ENCODE measurements at places on chromosomes 2 and 18.

- no peak for DNase-seq
Measured at GRCh38 chr2:8193686-8194615, 487.9 kb upstream of the ID2 start.

DNA sequence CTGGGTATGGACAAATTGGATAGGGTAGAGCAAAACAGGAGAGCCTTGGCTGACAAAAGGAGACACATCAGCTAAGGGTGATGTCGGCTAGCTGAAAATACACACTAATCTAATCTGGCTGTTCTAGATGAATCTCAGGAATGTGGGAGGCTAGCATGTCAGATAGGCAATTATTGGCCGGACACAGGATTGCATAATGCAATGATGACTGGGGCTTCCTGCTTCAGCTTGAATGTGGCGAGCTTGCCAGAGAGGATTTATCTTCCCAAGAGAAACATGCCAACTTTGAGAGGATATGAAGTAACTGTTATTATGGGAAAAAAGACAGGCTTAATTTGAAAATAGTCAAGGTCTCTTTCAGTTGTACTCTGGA, 102.4 kb downstream of the TRIB2 start:
- no peak for DNase-seq

- DNase-seq, result no peak
Measured at GRCh38 chr18:3889121-3889520, 439.1 kb downstream of the TGIF1 start.

DNA sequence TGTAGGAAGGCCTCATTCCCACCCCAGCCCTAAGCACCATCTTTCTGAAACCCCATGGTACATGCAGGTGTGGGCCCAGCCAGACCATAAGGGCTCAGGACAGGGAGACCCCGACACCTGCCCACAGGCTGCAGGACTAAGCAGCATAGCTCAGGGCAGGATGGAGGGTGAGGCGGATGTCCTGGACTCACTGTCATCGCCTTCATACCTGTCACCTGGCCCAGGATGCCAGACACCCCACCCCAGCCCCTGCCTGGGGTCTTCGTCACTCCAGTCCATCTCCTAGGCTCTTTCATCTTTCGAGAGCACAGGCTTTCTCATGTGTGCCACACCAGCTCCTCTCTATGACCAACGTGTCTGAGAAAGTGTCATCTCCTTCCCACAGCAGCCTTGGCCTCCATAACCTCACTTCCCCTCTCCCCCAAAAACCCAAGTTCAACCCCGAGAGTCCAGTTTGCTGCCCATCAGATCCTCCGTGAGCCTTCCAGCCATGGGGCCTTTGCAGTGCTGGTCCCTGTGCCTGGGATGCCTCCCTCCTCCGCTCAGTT, 71.5 kb downstream of the EMX1 start:
- no peak for DNase-seq

DNA sequence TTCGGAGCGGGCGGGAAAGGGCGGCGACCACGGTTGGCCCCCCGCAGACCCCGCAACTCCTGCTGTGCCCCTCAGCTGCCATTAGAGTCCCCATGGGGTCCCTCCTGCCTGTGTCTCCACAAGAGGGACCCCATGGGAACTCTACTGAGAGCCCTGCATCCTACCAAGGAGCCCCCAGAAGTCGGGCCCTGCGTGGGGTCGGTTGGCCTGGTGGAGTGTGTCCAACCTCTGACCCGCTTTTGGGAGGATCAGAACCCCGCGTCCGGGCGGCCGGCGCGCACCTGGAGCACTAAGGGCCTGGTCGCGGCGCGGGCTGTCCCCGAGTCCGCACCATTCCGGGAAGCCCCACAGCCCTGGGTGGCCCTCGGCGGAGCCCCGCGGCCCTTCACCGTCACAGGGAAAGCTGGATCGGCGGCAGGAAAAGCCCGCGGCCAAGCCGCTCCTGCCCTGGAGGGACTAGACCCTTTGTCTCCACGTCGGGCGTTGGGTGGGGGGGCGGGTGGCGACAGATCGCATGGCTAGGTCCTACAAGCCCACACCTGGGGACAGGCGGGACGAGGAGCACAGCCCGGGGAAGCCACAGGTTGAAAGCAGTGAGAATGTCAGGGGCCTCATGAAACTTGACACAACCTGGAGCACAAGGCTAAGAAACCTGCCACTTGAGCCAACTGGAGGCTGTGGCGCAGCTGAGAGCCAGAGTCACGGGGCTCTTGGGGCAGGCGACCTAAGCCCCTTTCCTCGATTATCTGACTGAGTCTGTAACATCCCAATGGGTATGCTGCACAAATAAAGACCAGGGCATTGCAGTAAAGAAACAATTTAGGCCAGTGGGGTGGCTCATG, 11.2 kb upstream of the CXXC1 start:
- DNase-seq, result no peak

DNA sequence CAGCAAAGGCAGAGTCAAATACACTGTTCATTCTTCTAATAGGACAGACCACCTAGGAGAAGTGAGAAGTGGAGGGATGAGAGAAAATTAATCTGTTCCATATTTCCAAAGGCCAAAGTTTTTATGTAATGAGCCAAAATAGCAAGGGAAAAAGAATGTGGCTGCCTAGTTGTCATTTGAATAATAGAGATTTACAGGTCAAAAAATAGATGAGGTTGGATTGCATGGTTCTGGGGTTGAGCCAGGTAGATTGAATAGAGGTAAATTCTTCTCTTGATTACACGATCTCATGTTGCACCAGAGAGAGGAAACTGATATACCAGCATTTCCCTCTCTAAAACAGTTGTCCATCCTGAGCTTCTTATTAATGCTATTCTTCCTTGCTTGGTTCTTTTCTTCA, 325.8 kb downstream of the CCDC178 start:
- DNase-seq, result no peak

DNA sequence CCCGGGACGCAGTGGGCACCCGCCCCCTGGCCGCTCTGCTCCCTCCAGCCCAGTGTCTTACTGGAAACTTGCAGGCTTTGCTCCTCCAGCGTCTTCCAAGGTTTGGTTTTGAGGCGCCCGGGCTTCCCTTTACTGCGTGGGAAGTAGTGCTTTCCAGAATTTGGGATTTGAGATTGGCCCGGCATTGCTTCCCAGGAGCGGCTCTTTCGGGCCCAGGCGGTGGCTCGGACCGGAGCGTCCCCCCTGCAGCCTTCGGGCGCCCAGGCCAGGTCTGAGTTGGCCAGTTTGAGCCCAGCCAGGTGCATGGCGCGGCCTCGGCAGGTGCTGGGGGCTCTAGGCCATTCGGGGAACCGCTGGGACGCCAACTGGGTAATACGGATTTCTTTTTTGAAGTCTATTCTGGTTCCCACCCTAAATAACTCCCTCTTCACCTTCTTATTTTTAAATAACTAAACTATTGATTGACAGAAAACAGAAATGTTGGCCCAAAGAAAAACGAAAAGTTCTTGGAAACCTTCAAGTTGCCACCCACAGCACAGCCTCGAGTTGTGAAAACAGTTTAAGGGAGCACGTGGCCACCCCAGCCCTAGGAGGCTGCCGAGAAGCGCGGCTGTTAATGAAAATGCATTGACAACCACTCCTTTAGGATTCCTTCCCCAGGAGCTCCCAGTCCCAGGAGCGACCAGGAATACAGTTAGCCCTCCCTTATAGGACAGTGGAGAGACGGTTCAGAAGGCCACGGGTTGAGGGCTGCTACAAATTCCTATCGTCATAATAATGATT, 766 bp downstream of the SNTG2 start:
- no peak for DNase-seq

- DNase-seq, result no peak
Measured at GRCh38 chr18:36792634-36793283, 36.0 kb downstream of the TPGS2 start.

- no peak for DNase-seq
Measured at GRCh38 chr18:77079954-77080682, 52.5 kb downstream of the MBP start.

DNA sequence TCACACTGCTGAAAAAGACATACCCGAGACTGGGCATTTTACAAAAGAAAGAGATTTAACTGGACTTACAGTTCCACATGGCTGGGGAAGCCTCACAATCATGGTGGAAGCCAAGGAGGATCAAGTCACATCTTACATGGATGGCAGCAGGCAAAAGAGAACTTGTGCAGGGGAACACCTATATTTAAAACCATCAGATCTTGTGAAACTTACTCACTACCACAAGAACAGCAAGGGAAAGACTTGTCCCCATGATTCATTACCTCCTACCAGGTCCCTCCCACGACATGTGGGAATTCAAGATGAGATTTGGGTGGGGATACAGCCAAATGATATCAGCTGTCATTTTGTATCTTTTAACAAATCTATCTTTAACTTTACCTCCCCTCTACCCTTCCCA, 251.1 kb upstream of the RASGRP3 start:
- DNase-seq, result no peak

- no peak for DNase-seq
Measured at GRCh38 chr18:45449418-45450227, 165.7 kb upstream of the SLC14A2 start.

DNA sequence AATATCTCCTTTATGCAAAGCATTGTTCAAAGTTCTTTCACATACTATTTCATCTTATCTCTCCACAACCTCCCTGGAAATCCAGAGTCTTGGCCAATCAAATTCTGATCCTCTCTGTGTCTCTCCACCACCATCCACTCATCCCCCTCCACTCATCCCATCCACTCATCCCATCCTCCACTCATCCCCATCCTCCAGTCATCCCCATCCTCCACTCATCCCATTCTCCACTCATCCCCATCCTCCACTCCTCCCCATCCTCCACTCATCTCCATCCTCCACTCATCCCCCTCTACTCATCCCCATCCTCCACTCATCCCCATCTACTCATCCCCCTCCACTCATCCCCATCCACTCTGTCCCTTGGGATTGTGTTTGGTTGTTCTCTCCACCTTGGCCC, 101.1 kb downstream of the BCL2 start:
- DNase-seq, result no peak

DNA sequence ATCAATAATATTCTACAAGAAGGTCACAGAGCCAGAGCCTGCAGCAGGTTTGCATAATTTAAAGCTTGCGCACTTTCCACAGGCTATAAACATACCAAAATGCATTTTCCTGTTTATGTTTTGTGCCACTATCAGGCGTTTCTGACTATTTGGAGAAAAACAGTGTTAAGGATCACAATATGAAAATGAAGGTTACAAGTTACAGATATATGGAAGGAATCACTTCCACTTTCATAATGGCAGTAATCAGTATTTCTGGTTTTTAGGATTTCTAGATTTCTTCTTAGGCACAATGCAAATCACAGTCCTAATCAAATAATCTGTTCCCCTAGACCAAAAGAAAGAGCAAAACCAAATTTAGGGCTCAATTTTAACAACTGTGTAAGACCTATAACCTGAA, 279.5 kb downstream of the NBAS start:
- no peak for DNase-seq

GRCh38 chr2:120404274-120404673, 58.3 kb downstream of the INHBB start:
- no peak for DNase-seq

GRCh38 chr2:137321566-137321965, 556.2 kb downstream of the THSD7B start:
- no peak for DNase-seq

- no peak for DNase-seq
Measured at GRCh38 chr2:35963357-35963756, 392.2 kb upstream of the CRIM1 start.

GRCh38 chr2:133680343-133681049, 112.2 kb upstream of the NCKAP5 start:
- DNase-seq, result no peak

GRCh38 chr2:186614373-186614772, 24.5 kb downstream of the ITGAV start:
- no peak for DNase-seq

DNA sequence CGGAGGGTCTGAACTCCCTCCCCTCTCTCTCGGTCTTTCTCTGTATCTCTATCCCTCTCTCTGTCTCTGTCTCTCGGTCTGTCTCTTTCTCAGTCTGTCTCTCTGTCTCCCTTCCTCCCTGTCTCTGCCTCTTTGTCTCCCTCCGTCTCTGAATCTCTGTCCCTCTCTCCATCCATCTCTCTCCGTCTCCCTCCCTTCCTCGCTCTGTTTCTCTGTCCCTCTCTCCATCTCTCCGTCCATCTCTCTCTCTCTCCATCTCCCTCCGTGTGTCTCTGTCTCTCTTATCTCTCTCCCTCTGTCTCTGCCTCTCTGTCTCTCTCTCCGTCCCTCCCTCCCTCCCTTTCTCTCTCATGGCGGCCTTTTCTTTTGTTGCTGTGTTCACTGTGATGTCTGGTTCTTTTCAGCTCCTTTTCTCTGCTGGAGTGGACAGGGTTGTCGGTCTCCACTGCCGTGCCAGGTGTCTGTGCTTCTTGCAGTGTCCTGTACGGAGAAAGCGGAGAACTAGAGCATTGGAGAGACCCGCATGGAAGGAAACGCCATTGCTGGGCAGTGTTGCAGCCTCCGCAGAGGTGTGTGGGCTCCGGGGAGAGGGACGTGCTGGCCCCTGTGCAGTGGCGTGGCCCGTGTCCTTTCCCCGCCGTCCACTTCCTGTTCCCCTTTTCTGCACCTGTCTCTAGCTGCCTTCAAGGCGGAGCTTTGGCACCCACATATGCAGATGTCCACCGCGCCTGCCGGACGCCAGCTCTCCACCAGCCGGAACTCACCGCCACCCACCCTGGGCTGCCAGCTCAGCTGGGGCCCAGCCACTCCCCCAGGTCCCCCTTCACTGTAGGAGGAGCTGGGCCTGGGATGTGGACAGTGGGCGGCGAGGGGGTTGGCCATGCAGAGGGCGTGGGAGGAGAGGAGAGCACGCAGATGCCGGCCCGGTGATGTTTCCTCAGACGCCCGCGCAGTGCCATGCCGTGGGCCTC, 113.1 kb downstream of the NFATC1 start:
- DNase-seq, result no peak

DNA sequence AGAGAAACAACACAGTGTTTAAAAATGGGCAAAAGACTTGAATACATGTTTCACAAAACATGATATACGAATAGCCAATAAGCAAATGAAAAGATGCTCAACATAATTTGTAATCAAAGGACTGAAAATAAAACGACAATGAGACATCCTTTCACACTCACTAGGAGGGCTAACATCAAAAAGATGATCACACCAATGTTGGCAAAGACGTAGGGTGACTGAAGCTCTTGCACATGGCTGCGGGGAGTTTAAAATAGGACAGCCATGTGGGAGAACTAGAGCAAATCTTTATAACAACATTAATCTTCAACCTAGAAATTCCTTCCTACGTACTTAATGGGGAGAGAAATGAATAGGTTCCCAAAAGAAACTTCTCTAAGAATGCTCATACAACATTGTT, 19.2 kb upstream of the SEH1L start:
- DNase-seq, result no peak
